ENCODE measurements at places on chromosomes 6 and 20. TPM values are rescaled to one million over a fixed set of nuclear protein-coding genes. Genes with fewer than 3 reads are reported as not detected.

NKAIN2 gene
- total RNA-seq = 37.9 TPM

SUMO4 gene
- 1.5 TPM for total RNA-seq

SLC22A7 gene
- total RNA-seq = not detected

TFAP2D gene
- total RNA-seq = not detected

VAPB gene
- total RNA-seq = 53.3 TPM

PARD6B gene
- 2.2 TPM for total RNA-seq

TMC2 gene
- total RNA-seq = not detected

ROS1 gene
- total RNA-seq = not detected

SLC22A2 gene
- not detected for total RNA-seq

HLA-DQB2 gene
- total RNA-seq = not detected

DNA sequence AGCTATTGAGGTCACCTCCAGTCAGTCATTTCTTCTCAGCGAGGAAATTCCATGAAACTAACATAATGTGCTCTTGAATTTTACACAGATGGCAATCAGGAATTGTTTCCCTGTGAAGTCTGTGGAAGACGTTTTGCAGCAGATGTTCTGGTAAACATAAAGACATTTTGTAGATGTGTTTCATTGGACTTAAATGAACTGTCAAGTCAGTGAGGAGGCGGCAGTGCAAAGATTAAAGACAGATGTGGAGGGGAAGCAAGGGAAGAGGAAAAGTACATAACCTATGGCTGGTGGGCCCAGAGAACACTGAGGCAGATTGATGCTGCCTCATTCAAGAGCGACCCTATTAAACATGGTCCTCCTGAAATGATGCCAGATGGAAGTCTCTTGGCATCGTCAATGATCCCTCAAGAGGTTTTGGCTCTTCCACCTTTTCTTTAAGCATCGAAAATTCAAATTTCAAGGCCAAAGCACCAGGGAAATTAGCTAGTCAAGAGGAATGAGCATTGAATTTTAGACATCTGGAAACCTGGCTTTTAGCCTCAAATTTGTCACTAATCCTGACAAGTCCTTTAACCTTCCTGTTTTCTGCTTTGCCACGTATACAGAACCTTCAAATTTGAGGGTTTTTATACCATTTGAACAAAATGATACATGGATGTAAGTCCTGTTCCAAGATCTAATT, 20.1 kb downstream of the ZC2HC1B start:
- H3K27ac ChIP-seq = no peak overlapping the region
- no peak for DNase-seq
- no peaks in the 10 kb centered on the region for H3K27me3 ChIP-seq
- no peak overlapping the region for H3K4me3 ChIP-seq
- no peaks in the 10 kb centered on the region for H3K4me1 ChIP-seq

DNA sequence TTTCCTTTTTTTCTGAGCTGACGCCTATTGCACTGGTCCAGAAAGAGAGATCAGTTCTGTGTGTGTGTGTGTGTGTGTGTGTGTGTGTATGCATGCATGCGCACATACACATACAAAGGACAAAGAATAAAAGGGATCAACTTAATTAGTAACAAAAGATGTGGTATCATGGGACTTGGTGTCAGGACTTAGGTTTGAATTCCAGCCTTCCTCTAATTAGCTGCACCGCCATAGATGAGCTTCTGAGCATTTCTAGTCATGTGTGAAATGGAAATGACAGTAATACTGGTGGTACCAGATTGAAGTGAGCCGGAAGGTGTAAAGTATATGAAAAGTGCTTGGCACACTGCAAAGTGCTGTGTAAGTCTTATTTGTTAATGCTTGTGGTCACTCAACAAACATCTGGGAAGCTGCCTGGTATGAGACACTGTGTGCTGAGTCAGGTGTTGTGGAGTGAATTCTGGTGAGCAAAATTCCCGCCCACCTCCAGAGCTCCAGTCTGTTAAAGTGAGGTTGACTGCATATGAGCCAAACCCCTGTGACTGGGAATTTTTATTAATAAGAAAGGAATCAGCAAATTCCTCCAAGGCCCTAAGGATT, 12.4 kb downstream of the DAAM2 start:
- H3K36me3 ChIP-seq = no peaks in the 10 kb centered on the region
- H3K27ac ChIP-seq = peak overlapping the region; percentile 75
- peaks cover 91% of the 10 kb centered on the region for H3K4me1 ChIP-seq

DNA sequence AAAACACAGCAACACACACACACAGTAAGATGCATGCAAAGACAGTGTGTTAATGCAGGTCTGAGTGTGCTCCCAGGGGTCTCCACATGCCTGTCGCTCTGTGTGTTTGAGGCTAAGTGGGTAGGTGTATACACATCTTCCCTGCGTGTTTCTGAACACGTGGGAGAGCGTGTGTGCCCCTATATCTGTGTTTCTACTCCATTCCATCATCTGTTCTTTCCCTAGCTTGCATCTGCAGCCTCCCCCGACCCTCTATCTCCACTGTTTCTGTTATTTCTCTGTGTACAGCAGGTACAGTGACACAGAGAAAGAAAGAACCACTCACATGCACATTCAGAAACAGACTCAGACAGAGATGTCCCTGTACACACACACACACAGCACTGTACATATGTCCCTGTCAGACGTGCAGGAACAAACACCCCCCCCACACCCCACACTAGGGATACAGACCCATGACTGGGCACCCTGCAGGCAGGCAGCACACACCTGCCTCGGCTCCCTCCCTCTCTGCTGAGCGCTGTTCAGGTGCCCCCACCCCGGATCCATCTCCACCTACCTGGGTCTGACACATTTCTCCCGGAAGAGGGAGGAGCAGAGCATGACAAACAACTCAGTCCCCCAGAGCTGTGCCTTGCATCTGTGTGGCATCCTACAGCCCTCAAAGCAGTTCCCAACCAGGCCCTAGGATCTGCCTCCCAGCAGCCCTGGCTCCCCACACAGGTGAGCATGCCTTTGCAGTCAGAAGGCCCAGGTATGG, 27.6 kb downstream of the KCNK15 start:
- no peaks in the 10 kb centered on the region for H3K4me1 ChIP-seq
- H3K4me3 ChIP-seq = no peak overlapping the region
- no peak for DNase-seq
- H3K27me3 ChIP-seq = peaks cover 37% of the 10 kb centered on the region
- H3K36me3 ChIP-seq = no peaks in the 10 kb centered on the region
- H3K27ac ChIP-seq = no peak overlapping the region

GRCh38 chr6:36660771-36661471, 17.6 kb upstream of the CDKN1A start:
- no peak overlapping the region for H3K27ac ChIP-seq
- H3K27me3 ChIP-seq = no peaks in the 10 kb centered on the region
- H3K4me3 ChIP-seq = no peak overlapping the region
- no peaks in the 10 kb centered on the region for H3K36me3 ChIP-seq
- peaks cover 7% of the 10 kb centered on the region for H3K4me1 ChIP-seq

DNA sequence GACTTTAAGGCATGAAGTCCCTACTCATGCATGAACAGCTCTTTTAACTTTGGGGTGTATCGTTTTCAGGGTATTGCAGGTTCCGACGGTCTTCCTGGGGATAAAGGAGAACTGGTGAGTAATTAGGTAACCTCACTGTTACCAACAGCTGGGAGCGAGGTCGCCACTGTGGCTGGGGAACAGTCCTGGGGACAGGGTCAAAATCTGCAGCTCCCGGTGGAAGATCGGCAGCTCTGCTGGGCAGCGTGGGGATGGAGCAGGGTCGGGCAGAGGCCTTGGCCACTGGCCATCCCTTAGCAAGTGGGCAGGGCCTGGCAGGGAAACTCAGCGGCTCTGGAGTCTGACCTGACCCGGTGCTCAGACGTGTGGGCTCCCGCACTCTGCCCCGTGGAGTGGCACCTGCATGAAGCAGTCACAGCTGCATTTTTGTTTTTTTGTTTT, 16.1 kb downstream of the COL9A3 start:
- peak; percentile 88 for DNase-seq
- no peak overlapping the region for H3K4me3 ChIP-seq
- H3K27me3 ChIP-seq = no peaks in the 10 kb centered on the region
- H3K27ac ChIP-seq = no peak overlapping the region

GRCh38 chr6:7879043-7879442, 31.5 kb downstream of the TXNDC5 start:
- no peaks in the 10 kb centered on the region for H3K4me1 ChIP-seq
- no peak overlapping the region for H3K4me3 ChIP-seq
- DNase-seq = no peak
- peaks cover 31% of the 10 kb centered on the region for H3K36me3 ChIP-seq
- H3K27me3 ChIP-seq = no peaks in the 10 kb centered on the region

GRCh38 chr6:167341038-167341583, 16.2 kb downstream of the TTLL2 start:
- no peak for DNase-seq
- no peak overlapping the region for H3K4me3 ChIP-seq
- no peaks in the 10 kb centered on the region for H3K4me1 ChIP-seq
- H3K27ac ChIP-seq = no peak overlapping the region
- H3K27me3 ChIP-seq = peaks cover 30% of the 10 kb centered on the region

- H3K27ac ChIP-seq = no peak overlapping the region
- no peak for DNase-seq
- H3K4me1 ChIP-seq = peaks cover 24% of the 10 kb centered on the region
- no peaks in the 10 kb centered on the region for H3K27me3 ChIP-seq
- H3K36me3 ChIP-seq = no peaks in the 10 kb centered on the region
- no peak overlapping the region for H3K4me3 ChIP-seq
These were observed 359.6 kb downstream of the UTRN start for GRCh38 chr6:144644776-144645175.

DNA sequence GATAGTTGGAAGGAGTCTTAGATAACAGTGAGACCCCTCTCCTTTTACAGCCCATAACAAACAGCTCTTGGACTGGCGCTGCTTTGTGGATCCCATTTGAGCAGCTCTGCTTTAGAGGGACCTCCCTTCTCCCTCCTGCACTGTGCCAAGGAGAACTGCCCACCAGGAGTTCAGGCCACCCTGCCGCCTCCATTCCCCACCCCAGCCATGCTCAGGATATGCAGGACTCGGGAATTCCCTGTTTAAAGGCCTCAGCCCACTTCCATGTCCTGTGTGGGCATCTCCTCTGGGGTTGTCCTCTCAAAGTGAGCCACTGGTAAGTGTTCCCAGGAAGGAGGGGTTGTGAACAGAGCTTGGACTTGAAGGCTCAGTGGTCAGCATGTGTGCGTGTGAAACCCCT, 312.6 kb upstream of the RNF24 start:
- H3K4me1 ChIP-seq = no peaks in the 10 kb centered on the region
- H3K27ac ChIP-seq = no peak overlapping the region
- H3K4me3 ChIP-seq = no peak overlapping the region
- no peaks in the 10 kb centered on the region for H3K36me3 ChIP-seq
- DNase-seq = no peak

GRCh38 chr6:16006681-16007080, 122.2 kb upstream of the MYLIP start:
- H3K27me3 ChIP-seq = peaks cover 6% of the 10 kb centered on the region
- H3K4me1 ChIP-seq = peaks cover 3% of the 10 kb centered on the region
- no peak overlapping the region for H3K27ac ChIP-seq
- H3K36me3 ChIP-seq = no peaks in the 10 kb centered on the region
- no peak for DNase-seq
- H3K4me3 ChIP-seq = no peak overlapping the region

DNA sequence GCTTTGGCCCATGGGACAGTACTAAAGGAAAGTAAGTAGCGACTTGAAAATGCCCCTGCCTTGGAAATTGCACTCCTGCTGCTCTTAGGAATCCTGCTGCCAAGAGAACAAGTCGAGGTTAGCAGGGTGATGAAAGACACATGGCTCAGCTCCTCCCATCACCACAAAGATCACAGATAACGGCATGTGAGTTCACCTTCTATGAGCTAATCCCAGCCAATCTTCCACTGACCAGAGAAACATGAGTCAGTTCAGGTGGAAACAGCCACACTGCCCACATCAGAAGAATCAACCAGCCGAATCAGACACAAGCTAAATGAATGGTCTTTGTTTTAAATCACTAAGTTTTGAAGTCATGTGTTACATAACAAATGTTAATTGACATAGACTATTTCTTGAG, 106.3 kb downstream of the PRKN start:
- H3K36me3 ChIP-seq = no peaks in the 10 kb centered on the region
- peaks cover 17% of the 10 kb centered on the region for H3K4me1 ChIP-seq
- H3K27ac ChIP-seq = no peak overlapping the region
- H3K27me3 ChIP-seq = no peaks in the 10 kb centered on the region
- H3K4me3 ChIP-seq = no peak overlapping the region

GRCh38 chr6:154615483-154616025, 105.1 kb upstream of the CNKSR3 start:
- H3K4me1 ChIP-seq = peaks cover 23% of the 10 kb centered on the region
- no peaks in the 10 kb centered on the region for H3K27me3 ChIP-seq
- no peak for DNase-seq
- H3K36me3 ChIP-seq = no peaks in the 10 kb centered on the region
- H3K27ac ChIP-seq = no peak overlapping the region

GRCh38 chr6:39755231-39755630, 30.0 kb upstream of the KIF6 start:
- no peak overlapping the region for H3K4me3 ChIP-seq
- no peaks in the 10 kb centered on the region for H3K27me3 ChIP-seq
- no peak for DNase-seq
- no peaks in the 10 kb centered on the region for H3K4me1 ChIP-seq
- no peaks in the 10 kb centered on the region for H3K36me3 ChIP-seq

DNA sequence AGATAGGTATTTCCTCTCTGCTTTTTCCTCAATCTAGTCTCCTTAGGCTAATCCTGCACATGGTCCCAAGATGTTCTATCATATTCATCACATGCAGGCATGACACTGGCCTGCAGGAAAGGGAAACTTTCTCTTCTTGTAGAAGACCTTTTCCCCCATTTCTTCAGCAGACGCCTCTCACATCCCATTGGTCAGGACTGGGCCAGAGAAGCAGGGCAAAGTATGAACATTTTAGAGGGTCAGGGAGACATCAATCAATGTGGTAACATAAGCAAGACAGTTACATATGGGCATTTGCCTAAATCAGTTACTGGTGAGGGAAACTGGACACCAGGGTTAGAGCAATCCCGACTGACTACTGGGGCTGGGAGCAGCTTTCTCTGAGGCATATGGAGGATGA, 90.1 kb downstream of the CRYBG1 start:
- peaks cover 13% of the 10 kb centered on the region for H3K27me3 ChIP-seq
- H3K4me3 ChIP-seq = no peak overlapping the region
- peaks cover 16% of the 10 kb centered on the region for H3K4me1 ChIP-seq
- DNase-seq = no peak

- no peak for DNase-seq
- H3K27me3 ChIP-seq = peaks cover 23% of the 10 kb centered on the region
- H3K4me1 ChIP-seq = no peaks in the 10 kb centered on the region
- no peak overlapping the region for H3K4me3 ChIP-seq
- H3K36me3 ChIP-seq = peaks cover 1% of the 10 kb centered on the region
These were observed 2.0 kb upstream of the PNPLA1 start for GRCh38 chr6:36267731-36268477.

GRCh38 chr6:166483573-166484250, 101.0 kb upstream of the MPC1 start:
- peaks cover 37% of the 10 kb centered on the region for H3K36me3 ChIP-seq
- H3K4me3 ChIP-seq = no peak overlapping the region
- no peak overlapping the region for H3K27ac ChIP-seq
- no peak for DNase-seq
- H3K4me1 ChIP-seq = peaks cover 14% of the 10 kb centered on the region
- no peaks in the 10 kb centered on the region for H3K27me3 ChIP-seq

GRCh38 chr6:19135706-19136105, 701.5 kb upstream of the ID4 start:
- H3K4me3 ChIP-seq = no peak overlapping the region
- H3K36me3 ChIP-seq = no peaks in the 10 kb centered on the region
- no peak for DNase-seq
- no peaks in the 10 kb centered on the region for H3K27me3 ChIP-seq

All from chondrocyte (in vitro differentiated cells).